MCF 10A (cell line): ENCODE measurements at places on chromosomes 6 and 20.

DNA sequence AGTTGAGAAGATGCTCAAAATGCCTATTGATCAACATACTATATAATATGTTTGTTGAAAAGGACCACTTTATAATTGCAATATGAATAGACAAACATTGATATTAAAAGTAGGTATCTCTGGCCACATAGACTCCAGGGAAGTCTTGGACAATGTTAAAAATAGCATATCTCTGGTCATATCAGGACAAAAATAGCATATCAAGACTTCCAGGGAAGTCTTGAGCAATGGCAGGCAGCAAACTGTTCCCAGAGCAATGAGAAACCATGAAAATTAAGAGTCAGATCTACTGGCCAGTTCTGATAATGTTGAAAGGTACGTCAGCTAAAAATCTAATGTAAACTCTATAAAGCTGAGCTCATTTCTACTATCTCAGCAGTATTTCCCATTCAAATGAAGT is 1130.3 kb upstream of the CITED2 start:
- DNase-seq = no peak

DNA sequence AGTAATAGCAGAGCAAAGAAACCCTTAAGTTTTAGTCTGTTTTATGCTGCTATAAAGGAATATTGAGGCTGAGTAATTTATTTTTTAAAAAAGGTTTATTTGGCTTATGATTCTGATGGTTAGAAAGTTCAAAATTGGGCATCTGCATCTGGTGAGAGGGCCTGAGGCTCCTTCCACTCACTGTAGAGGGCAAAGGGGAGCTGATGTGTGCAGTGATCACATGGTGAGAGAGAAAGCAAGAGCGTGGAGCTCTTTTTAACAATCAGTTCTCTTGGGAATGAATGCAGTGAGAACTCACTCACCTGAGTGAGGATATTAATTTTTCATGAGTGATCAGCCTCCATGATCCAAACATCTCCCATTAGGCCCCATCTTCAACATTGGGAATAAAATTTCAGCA is 36.4 kb upstream of the SAMD3 start:
- DNase-seq = no peak

DNA sequence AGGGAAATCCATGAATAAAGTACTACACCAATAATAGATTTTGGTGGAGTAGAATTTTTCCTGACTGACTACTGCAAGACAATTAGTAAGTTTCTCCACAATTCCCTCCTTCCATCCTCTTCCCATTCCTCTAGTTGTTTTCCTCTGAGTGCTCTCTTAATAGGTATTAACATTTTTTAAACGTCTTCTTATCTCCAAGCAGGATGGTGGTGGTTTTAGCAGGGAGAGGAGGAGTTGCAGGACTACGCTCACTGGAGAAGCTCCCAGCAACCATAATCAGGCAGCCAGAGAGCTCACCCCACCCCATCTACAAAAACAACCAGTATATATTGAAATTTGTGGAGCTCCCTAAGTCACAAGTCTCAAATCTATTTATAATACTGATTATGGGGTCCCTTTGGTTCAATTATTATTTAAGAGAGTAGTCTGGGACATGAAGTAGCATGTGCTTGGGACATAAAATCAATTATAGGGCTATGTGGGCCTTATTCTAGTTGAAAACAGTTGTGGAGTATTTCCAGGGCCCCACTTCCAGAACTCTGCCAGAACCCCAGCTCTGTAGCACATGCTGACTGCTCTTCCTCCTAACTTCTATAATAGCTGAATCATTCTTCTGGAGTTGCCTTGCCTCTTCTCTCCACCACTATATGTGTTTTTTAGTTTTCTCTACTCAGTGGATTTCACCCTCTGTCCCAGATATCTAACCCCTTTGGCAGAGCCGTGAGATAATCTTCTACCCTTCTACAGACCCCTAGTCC is 49.8 kb downstream of the MYB start:
- DNase-seq = no peak

- DNase-seq = no peak
Measured at GRCh38 chr6:17280138-17280537, 1.0 kb upstream of the RBM24 start.
